NCI-H1417 treated with DMSO at 0.1 percent for 48 hours (cell line): ENCODE measurements at places on chromosomes 11 and 22.

DNA sequence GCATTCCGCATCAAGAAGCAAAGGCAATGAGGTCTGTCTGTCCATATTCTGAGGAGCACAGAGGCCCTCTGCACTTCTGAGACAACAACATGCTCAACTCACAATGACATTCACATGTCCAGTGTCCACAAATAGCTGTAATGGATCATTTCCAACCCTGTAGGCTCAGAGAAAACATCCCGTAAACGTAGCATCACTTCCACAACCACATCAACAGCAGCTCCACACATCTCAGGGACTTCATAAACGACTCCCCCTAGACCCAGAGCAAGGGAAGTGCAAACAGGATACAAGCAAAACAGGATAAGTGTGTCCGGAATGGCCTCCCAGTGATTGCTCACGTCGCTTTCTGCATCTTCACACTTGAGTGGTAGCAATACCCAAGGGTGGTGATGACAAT lies 100.2 kb downstream of the SYN3 start:
- no peak for DNase-seq

GRCh38 chr22:49062155-49062801 lies 765.4 kb downstream of the BRD1 start:
- DNase-seq: no peak

DNA sequence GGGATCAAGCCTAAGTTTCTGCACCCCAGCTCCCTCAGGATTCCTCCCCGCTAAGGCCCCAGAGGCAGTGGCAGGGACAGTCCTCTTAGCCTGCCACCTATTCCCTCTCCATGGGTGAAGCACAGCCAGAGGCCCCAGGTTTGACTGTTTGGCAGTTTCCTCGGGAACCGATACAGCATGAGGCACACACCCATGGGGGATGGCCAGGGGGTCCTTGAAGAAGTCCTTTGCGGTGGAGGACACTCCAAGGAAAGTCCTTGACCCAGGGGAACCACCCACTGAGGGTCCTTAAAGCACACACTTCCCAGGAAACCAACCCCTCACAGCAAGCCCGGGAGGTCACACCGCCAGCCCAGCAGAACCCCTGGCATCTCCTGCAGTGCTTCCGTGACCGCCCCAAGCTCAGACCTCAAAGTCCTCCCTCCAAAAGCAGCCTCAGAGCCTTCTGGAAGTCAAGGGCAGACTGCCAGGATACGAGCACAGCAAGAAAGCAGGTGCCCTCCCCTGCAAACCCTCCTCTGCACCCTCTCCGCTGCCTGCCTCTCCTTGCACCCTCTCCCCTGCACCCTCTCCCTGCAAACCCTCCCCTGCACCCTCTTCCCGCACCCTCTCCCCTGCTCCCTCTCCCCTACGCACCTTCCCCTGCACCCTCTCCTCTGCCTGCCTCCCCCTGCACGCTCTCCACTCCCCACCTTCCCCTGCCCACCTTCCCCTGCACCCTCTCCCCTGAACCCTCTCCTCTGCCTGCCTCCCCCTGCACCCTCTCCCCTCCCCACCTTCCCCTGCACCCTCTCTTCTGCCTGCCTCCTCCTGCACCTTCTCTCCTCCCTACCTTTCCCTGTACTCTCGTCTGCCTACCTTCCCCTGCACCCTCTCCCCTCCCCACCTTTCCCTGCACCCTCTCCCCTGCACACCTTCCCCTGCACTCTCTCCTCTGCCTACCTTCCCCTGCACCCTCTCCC lies 1.4 kb downstream of the SIGIRR start:
- no peak for DNase-seq

- no peak for DNase-seq
Observed at GRCh38 chr11:44994753-44995152, 44.1 kb upstream of the TP53I11 start.

- no peak for DNase-seq
Observed at GRCh38 chr11:18958221-18958910, 19.2 kb upstream of the MRGPRX1 start.

GRCh38 chr11:111707039-111707690 lies 59.0 kb downstream of the PPP2R1B start:
- no peak for DNase-seq

- no peak for DNase-seq
Observed at GRCh38 chr22:46761017-46761416, 1.4 kb upstream of the TBC1D22A start.

- no peak for DNase-seq
Observed at GRCh38 chr11:76030286-76030685, 176.0 kb downstream of the WNT11 start.

GRCh38 chr11:61598886-61599868 lies 18.3 kb upstream of the SYT7 start:
- DNase-seq: no peak

GRCh38 chr11:83249445-83249844 lies 36.7 kb downstream of the CCDC90B start:
- no peak for DNase-seq

GRCh38 chr22:46587492-46588278 lies 32.5 kb upstream of the GRAMD4 start:
- DNase-seq: no peak

DNA sequence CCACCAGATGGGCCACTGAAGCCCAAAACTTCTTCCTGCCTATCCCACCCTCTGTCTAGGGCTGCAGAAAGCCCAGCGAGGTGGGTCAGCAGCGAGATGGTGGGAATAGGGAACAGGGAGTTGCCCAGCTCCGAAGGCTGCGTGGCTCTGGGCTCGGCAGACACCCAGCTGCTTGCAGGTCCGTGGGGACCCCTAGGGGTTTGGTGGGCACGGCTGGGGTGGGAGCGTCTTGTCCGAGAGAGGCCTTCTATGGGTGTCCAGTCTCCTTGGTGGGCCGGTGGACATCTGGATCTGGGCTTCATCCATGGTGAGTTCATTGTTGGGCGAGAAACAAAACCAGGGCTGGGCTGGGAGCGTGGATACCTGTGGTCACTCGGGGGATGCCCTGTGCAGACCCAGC lies 1211.0 kb downstream of the BRD1 start:
- no peak for DNase-seq

DNA sequence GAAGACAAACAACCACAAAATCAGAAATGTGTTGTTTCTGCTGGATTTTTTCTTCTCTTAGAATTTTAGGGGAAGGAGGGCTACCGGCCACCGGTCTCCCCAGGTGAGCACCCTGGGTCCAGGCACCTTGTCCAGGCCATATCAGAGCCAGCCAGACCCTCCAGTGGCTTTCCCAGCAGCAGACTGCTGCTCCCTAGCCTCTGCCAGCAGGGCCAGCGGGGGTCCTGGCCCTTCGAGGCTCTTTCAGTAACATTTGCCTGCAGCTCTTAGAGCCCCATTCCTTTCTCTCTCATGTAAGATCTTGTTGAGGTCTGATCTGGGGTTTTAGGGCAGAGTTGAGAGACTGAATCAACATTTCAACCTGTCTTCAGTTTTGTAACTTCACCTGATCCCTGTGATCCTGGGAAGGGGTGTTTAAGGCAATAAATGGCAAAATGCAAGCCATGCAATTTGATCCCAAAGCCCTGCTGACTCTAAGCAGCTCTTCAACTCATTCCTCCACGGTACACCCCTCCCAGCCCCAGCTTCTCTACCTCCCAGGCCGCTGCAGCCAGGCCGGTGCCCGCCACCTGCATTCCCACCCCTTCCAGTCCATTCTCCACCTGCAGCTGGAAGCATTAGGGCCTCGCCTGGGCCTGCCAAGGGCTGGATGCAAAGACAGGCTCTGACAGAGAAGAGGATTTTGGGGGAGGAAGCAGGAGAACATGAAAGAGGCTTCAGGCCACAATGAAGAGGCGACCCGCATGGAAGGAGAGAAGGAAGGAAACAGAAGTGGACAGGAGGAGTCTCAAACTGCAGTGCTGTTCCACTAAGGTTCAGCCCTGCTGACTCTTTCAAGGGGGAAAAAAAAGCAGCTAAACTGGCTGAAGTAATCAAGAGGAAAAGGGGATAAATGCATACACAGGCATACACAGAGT lies 113.0 kb upstream of the FGF3 start:
- no peak for DNase-seq

- DNase-seq: no peak
Observed at GRCh38 chr11:76033699-76034098, 172.6 kb downstream of the WNT11 start.

- no peak for DNase-seq
Observed at GRCh38 chr11:94017446-94017845, 3.7 kb upstream of the HEPHL1 start.

DNA sequence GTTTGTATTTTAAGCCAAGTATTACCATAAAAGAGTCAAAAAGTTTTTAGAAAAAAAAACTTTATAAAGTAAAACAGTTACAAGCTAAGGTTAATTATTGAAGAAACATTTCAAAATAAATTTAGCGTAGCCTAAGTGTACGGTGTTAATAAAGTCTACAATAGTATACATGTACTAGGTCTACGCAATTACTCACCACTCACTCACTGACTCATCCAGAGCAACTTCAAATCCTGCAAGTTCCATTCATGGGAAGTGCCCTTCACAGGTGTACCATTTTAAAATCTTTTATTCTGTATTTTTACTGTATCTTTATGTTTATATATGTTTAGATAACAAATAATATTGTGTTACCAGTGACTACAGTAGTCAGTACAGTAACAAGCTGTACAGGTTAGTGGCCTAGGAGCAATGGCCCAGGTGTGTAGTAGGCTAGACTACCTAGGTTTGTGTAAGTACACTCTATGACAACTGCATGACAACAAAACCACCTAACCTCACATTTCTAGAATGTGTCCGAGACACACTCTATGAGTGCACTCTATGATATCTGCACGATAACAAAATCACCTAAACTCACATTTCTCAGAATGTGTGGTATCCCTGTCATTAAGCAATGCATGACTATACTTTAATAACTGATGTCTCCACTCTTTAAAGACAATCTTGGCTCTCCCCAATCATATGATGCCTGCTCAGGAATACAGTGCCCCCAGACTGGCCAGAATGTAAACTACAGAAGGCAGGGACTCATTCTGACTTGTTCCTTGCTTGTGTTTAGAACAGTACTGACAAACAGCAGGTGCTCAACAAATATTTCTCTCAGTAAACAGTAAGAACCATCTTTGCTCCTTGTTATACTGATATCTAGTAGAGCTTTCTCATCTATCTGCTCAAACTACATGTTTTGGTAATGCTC lies 21.2 kb downstream of the KMT5B start:
- no peak for DNase-seq

- DNase-seq: no peak
Observed at GRCh38 chr22:21741790-21742189, 6.2 kb upstream of the YPEL1 start.
